Epithelial cell of esophagus (primary cell): ENCODE measurements at places on chromosomes 4 and X.

DNA sequence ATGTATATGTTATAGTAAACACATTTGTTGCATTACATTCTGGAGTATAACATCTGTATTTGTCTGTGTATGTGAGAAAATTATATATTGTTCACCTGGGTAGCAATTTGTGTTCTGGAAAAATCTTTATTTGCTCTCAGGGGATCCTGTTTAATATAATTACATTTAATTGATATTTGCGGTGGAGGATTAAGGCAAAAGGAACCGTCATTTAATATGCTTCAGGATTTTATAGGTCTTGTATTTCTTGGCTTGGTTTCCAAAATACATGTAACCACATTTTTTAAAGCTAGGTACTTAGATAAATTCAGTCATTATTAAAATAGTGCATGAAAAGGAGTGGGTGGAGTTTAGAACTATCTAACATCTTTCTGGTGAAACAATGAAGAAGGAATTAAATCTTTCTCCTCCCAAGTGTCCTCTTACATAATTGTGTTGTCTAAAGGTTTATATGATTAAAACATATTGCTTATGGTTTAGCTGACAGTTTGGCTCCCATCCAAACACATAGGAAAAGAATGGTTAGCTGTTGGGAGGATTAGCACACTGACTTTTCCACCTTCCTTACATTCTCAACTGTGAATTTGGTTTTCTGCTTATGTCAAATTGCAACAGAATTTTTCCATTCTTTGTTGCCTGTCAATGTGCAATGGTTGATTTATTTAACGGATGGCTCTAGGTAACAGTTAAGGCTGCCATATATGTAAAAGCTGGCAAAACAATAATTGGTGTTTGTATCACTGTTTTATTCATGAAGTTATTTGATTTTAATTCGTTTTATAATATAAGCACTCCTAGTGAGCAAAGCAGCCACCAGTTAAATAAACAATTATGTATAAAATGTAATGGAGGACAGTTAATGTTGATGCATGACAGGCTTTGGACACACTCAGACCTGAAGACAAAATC lies 250.8 kb upstream of the SFRP2 start:
- no peak for DNase-seq

DNA sequence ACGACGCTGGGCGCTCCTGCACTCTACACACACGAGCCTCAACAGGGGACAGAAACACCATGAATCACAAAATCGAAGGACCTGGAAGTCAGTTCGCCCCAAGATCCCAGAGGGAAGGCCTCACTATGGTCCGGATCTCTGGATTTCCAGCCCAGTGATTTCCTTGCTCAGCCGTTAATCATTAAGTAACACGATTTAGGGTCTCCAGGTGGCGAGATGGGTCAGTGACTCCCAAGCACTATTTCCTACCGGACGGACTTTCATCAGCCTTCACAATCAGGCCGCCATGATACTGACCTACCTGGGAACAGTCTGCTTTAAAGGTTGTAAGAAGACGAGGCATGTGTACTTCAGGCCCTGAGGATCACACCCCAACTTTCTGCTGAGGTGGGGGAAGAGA lies 63.7 kb downstream of the FAT1 start:
- no peak for DNase-seq

DNA sequence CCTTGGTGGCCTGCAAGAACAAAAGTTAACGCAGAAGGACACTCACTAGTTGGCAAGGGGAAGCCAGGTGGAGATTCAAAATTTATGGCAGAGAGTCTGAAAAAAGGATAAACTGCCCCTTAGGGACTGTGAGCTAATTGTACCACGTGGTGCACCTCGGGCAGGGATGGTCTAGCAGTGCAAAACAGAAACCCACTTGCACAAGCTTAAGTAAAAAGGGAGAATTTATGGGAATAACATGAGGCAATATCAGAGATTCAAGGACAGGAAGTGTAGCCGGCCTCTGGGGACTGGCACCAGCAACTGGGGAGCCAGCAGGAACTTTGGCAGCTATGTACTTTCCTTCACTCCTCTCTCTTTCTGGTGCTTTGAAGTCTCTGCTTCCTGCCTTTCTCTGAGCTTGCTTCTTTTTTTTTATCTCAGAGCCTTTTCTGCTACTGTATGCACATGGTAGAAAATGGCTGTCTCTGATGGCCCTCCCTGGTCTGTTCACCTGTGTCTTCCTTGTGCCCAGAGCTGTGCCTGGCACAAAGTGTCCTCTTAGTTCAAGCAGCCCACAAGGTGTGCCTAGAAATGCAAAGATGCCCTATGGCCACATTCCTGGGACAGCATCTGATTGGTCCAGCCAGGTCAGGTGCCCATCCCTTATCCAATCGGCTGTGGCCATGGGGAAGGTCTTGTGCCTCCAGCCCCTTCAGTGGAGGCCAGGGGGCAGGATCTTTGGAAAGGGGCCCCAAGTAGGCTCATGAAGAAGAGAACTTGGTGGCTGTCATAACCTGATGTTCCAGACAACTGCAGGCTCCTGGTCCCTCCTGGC lies 114.8 kb upstream of the ATP6AP2 start:
- no peak for DNase-seq

DNA sequence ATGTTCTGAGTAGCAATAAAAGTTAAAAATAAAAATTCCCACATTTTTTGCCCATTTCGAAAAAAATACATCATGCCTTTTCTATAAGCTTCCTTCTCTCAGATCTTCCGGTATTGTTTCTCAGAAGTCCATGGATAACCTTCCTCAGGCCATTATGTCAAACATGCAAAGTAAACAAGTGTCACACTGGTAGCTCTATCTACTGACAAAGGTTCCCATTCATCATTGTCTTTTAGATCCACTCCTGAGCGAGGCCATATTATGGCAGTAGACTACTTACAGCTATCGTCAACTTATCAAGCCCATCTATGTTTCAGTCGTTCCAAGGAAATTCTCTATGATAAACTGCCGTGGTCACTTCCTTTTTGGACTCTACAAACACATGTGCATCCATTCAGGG lies 1068.2 kb downstream of the GLUD2 start:
- no peak for DNase-seq

DNA sequence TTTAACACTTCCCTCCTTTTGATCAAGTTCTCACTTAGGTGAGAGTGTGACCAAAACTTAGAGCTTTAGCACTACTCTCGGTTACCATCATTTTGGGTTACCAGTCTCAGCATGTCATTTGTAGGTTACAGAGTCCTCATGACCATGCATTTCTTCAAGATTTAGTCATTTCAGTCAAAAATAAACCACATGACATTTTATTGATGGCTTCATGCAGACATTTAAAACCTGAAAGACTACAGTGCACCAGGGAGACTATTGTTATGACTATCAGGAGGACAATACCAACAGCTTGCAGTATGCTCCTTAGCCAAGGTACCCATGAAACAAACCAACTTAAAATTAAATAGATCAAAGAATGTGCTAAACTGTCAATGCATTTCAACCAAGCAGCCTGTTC lies 498.1 kb upstream of the FSTL5 start:
- no peak for DNase-seq

DNA sequence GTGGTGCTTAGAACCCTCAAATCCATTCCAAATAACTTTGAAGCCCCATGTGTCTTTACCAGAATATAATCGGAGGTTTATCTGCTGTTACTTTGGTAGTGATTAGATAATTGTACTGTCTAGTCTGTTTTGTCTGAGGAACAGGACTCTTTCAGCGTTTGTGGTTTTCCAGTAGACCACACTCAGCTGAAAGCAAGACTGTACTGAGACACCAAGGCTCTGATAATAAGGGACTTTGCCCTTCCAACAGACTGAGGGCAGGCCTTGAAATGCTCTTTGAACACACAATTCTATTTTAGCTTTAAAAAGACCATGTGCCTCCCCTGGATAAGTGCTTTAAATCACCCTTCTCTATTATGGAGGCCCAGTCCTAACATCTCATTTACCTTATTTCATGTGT lies 76.1 kb downstream of the KLHL8 start:
- DNase-seq, result no peak
